Stimulated activated CD4-positive, alpha-beta T cell treated with anti-CD3 and anti-CD28 coated beads, Interleukin-2, amount 100 ng/mL, for 24 hours (primary cell): ENCODE measurements at places on chromosomes 6 and 20.

GRCh38 chr6:148677594-148678476 is 69.0 kb upstream of the UST start:
- DNase-seq: no peak

DNA sequence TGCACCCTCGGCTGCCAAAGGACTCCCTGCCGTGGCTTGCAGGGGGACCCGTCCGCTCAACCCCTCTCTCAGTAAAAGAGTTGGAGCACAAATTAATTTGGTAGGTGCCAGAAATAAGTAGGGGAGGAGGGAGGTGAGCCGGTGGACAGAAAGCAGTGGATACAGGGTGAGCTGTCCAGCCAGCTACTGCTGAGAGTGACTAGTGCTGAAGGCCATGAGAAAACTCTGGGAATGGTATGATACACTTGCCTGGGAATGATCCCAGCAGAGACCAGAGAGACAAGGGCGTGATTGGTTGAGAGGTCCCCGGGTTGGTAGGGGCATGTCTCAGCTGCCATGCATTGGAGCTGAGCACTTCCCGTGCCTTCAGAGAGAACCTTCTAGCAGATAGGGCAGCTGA is 15.7 kb downstream of the FOXQ1 start:
- DNase-seq: no peak

DNA sequence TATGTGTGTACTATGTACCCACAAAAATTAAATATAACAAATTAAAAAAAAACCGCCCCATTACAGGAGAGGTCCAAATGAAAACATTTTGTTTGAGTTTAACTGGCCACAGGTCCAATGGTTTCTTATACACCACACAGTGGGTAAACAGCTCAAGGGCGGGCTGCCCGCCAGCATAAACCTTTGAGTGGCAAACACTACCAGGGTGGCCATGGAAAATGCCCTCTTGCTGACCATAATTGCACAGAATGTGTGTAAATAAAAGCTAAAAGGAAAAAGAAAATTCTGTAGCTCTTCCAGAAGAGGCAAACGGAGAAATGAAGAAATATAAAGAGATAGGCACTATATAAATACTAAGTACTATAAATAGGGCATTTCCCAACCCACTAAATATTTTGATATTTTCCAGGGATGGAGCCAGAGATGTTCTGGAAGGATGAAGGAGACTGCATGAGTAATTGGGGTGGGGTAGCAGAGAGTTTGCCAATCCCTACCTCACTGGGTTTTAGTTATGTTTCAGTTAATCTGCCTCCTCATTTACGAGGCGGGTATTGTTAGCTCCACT is 1.1 kb upstream of the CDC5L start:
- DNase-seq: no peak

- no peak for DNase-seq
These were observed 11.6 kb downstream of the TTBK1 start for GRCh38 chr6:43254846-43255245.

DNA sequence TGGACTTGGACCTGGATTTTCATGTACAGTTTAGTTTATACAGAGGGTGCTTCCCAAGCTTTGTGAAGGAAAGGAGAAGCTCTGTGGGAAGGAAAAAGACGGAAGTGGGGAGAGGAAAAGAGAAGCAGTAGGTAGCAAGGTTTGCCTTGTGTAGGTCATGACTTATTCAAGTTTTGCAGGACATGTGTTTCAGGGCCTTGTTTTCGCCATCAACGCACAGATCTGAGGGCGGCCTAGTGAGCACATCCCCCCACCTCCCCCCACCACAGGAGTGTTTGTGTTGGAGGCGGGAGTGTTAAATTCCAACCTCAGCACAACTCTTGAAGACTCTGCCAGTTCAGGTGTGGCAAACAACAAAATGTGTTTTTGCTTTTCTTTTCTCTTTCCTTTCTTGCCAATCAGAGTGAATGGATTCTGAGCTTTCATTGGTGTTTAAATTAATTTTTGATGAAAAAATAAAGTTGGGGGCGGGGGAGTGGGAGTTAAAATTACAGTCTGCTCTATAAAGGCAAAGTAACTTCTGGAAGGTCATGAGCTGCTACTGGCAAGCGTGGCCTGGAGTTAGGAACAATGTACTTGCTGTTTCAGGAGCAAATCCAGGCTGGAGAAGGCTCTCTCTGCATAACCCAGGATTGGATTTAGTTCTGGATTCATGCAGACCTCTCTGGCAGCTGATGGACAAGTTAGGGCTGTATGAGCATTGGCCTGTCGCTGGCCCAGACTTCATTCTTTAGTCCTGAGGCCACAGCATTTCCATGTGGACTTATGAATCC is 338.5 kb downstream of the CD83 start:
- DNase-seq: no peak

DNA sequence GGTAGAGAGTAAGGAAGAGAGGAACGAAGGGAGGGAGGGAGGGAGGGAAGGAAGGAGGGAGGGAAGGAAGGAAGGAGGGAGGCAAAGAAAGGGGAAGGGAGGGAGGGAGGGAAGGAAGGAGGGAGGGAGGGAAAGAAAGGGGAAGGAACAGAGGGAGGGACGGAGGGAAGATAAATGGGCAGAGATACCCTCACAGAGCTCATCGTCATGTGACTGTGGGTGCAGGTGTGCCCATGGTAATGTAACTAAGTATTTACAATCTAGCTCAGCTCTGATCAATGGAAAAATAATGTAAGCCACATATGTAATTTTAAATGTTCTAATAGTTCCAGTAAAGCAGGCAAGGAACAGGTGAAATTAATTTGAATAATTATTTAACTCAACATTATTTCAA is 54.7 kb upstream of the FAM83D start:
- DNase-seq: no peak

GRCh38 chr6:26029857-26030653 is 57.2 kb upstream of the HFE start:
- no peak for DNase-seq

DNA sequence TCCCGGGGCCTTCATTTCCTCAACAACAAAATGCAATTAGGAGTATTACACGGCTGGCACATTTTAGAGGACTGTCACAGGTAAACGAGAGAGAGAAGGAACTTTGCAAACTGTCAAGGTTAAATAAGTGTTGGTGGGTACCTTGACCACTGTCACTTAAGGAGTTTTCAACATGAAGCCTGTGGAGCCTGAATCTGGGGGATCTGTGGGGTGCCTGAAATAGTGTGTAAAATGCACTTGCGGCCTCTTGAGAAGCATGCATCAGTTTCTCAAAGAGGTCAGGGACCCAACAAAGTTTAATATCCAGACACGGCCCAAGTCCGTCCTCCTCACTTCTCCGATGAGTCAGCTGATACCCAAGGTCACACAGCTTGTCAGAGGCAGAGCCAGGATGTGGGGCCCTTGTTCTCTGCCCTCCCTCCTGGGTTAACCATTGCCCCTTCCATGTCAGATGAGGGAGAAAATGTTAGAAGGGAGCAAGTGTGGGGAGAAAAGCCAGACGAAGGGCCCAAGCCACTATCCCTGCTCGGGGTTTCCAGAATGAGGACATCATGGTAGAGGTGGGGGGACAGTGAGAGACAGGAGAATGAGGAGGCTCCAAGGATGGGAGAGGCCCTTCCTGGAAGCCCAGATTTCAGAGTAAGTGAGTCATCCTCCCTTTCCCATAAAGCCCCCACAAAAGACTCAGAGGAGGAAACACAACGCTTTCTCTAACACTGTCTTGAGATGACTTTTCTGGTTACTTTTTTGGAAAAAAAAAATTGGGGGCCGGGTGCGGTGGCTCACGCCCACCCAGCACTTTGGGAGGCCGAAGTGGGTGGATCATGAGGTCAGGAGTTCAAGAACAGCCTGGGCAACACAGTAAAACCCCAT is 42.2 kb downstream of the C6orf132 start:
- peak; percentile 25 for DNase-seq

- no peak for DNase-seq
These were observed 30.9 kb downstream of the BAK1 start for GRCh38 chr6:33549196-33549595.

GRCh38 chr6:165799391-165800153 is 136.5 kb upstream of the PDE10A start:
- no peak for DNase-seq
